RWPE2 (cell line): ENCODE measurements at places on chromosomes 12 and 14.

DNA sequence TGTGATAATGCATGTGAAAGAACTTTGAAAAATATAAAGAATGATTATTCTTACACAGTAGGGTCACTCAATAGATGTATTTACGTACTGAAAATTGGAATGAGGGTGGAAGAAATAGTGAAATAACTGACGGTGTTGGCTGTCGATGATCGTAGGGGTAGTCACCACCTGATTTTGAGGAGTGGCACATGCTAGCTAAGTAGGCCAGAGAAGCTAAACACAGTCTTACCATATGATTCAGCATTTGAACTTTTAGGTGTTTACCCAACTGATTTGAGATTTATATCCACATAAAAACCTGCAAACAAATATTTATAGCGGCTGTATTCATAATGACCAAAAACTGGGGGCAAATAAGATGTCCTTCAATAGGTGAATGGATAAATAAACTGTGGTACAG is 47.6 kb upstream of the HIF1A start:
- no peak for DNase-seq

GRCh38 chr14:67167420-67168109 is 21.7 kb upstream of the GARIN2 start:
- DNase-seq = no peak

GRCh38 chr12:3138941-3139511 is 61.8 kb downstream of the TSPAN9 start:
- no peak for DNase-seq

DNA sequence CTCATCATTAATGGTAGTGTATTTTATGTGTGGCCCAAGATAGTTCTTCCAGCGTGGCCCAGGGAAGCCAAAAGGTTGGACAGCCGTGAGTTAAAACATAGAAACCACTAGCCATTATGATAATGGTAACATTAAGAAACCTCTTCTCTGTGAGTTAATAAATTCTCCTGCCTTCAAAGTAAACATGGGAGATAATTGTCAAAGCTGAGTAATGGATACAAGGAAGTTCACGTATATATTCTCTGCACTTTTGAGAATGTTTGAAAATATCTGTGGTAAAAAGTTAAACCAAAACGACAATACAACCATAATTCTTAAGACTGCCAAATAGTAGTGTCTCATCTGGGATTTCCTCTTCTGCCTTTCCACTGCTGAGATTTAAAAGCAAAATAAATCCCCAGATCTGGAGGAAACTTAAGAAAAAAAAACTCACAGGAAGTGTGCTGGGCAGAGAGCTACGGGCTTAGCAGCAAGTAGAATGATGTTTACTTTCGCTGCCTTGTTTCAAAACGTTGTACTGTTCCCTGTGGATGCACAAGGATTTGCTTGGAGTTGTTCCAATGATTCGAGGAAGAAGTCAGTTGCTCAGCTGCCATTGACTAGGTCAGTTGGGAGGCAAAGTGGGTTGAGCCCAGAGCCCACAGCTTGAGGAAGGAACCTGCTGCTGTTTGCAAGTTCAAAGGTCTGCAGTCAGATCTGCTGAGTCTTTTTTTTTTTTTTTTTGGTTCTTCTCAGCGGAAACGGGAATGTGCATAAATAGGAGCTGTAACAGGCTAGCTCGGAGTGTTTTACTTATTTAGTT is 1.7 kb downstream of the TPCN1 start:
- no peak for DNase-seq

DNA sequence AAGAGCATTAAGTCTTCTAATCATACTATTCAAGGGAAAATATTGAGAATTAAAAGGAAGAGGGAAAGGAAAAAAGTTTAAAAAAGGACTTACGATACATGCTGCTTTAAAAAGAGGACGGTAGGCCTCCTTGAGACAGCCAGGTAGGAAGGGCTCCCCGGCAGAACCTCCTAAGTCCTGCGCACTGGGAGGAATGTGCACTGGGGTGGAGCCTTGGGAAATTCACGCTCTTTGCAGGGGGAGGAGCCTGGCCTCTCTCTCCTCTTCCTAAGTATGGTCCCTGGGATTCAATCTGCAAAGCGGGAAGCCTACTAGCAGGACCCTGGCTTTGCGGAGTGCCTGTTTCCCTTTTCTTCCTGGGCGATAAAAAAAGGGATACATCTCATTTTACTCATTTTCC is 553.0 kb downstream of the RPS29 start:
- no peak for DNase-seq

DNA sequence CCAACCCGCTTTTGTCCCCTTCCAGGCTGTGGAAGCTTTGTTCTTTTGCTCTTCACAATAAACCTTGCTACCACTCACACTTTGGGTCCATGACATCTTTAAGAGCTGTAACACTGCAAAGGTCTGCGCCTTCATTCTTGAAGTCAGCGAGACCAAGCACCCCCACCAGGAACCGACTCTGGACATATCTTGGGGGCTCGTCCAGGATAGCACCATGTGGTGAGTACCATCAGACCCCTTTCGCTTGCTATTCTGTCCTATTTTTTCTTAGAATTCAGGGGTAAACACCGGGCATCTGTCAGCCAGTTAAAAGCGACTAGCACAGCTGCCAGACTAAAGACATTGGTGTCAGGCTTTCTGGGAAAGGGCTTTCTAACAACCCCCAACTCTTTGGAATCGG is 137.6 kb upstream of the PPFIA2 start:
- no peak for DNase-seq

GRCh38 chr12:15562263-15562662 is 226.9 kb downstream of the EPS8 start:
- no peak for DNase-seq

DNA sequence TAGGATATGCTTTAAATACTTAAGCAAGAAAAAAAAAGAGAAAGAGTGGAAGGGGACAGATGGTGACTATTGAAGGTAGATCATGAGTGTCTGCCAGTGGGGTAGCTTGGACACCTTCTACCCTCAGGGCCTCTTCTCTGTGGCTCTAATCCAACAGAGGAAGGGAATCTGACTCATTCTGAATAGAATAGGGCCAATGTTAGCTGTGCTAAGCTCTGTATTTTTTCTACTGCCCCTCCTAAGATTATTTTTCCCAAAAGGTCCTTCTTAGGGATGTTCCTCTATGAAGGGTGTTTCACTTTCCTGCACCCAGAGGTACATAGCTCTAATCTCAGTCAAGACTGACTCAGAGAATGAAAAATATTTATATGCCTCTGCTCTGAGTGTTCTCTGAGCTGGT is 25.6 kb downstream of the UNC79 start:
- DNase-seq = no peak

GRCh38 chr12:69476276-69477017 is 6.3 kb downstream of the FRS2 start:
- DNase-seq = no peak

- no peak for DNase-seq
These were observed 344.0 kb upstream of the PRICKLE1 start for GRCh38 chr12:42933461-42934081.

GRCh38 chr12:110065540-110065939 is 17.2 kb upstream of the C12orf76 start:
- no peak for DNase-seq

DNA sequence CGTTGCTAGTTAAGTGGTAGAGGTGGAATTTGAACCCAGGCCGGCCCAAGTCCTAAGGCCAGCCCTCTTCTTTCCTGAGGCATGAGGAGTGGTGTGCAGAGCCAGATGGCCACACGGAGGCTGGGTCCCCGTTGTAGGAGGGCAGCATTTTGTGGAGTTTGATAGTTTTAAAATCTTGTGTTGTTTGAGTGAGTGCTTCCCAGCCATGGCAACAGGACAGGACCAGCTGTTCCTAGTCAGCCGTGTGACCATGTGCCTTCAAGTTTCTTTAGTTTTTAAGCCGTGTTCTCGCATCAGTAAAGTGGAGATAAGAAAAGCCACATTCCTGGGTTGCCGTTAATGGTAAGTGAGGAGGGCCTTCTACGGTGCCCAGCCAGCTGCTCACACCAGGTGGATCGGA is 44.4 kb downstream of the UBE3B start:
- no peak for DNase-seq

GRCh38 chr12:20560935-20561334 is 134.2 kb upstream of the SLCO1C1 start:
- no peak for DNase-seq

- DNase-seq = no peak
These were observed 66.0 kb downstream of the KLHL28 start for GRCh38 chr14:44895716-44896115.

DNA sequence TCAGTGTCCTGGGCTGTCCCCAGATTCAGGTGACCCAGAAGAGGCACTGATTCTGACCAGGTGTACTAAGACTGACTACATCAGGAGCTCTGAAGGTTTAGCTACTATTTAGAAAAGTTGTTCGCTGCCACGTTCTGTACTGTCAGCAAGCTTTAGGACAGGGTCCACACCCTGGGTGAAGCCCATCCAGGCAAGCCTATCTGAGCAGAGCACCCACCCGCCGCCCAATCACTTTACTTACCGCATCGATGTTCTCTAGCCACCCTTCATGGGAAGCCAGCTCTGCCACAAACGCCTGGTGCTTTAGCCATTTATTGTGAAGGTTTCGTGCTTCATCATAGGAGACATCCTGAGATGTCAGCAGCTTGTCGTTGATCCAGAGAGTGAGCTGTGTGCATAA is 79.8 kb downstream of the PLEKHG3 start:
- DNase-seq = no peak
